ENCODE measurements at places on chromosomes 12 and 14.
A peak's percentile ranks its signal among the peaks of the same experiment; 100 is the strongest.

GRCh38 chr12:52611080-52611468 is 7.3 kb downstream of the KRT73 start:
- no peak for DNase-seq

DNA sequence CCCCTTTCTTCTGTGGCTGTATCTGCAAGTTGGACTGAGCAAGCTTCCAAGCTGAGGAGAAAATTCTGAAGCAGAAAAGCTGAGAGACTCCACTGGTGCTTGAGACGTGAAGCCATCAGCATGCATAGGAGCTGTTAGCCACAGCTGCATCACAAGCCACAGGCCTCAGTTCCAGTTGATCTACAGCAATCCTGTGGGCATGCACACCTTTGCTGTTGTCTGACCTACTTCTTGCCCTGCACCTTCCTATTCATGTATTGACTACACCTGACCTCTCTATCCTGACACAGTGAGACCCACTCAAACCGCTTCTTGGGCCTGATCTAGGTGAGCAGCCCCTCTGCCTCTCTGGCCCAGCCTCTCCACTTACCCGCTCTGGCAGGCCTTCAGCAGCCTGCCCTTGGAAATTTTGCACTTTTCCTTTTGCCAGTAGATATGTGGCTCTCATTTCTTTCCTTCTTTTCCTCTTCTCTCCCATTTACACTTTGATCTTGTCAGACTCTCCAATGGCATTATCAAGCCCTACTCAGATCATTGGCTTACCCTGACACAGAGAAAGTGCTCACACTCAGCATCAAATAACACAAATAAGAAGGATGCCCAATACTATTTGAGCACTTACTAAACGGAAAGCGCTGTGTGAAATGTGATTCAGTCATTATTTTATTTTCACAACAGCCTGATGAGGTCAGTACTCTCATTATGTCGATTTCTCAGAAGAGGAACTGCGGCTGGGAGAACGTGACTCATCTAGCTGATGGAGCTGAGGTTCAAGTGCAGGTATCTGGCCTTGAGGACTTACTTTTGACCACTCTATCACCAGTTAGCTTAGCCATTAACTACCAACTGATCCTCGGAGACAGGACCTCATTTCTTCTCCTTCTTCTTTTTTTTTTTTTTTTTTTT is 21.9 kb upstream of the PTGR2 start:
- DNase-seq, result no peak

DNA sequence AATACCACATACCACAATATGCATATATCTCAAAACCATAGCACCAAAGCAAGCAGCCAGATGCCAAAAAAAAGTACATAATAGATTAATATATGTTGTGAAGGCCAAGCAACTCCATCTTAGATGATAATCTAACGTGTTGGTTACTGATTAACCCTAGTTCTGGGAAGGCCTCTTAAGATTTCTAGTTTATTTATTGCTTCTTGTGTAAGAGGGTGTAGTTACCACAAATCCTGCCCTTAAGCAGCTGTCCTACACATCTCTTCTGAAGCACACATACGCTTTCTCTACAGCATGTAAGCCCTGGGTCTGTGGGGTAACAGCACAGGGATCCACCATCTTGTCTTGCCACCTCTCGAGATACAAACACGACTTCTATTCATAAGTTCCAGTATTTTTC is 236.8 kb upstream of the AVPR1A start:
- DNase-seq, result no peak

- no peak for DNase-seq
These were observed 75.5 kb upstream of the DCD start for GRCh38 chr12:54723379-54724256.

DNA sequence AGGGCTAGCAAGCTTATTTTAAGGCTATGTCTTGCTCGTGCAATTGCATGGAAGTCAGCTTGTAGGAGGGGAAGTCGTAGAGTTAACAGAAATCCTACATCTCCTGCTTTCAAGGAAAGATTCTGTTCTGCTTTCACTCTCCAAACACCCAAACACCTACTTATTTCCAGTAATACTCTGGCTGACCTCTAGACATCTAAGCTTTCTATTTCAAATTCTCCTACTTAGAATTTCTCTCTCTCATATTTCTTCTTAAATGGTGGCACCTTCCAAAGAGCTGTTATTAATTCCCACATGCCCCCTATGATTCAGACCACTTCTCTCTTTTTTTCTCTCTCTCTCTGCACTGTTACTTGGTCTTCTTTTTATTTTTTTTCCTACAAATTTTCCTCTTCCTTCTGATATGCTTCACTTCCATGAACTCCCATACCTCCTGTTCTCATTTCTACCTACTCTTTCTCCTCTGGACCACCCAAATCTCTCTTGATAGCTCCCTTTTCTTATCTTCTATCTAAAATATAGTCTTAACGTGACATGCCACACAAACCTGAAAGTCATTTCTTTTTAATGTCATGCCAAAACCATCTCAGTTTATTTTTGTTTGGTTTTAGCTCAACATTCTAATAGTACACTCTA is 90.8 kb downstream of the RPS6KA5 start:
- no peak for DNase-seq

- DNase-seq, result no peak
These were observed 30.5 kb downstream of the TTC6 start for GRCh38 chr14:37625597-37626595.

- DNase-seq, result peak; percentile 71
These were observed 39.9 kb downstream of the PRPF40B start for GRCh38 chr12:49662998-49663843.

DNA sequence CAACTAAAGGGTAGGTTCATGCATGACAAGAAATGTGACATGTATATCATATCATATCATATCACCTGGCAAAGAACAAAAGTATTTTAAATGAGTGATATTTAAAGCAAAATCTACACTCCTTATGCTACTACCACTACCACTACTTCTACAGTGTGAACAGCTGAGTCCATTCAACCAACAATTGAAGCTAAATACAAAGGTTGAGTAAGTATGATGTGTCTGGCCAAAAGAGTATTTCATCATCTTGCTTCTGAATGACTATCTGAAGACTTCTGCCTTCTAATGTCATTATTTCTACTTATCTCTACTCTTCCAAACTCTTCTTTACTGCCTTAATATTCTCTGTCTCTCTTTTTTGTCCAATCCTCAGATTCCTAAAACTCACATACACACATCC is 292.6 kb upstream of the CAND1 start:
- DNase-seq, result no peak

DNA sequence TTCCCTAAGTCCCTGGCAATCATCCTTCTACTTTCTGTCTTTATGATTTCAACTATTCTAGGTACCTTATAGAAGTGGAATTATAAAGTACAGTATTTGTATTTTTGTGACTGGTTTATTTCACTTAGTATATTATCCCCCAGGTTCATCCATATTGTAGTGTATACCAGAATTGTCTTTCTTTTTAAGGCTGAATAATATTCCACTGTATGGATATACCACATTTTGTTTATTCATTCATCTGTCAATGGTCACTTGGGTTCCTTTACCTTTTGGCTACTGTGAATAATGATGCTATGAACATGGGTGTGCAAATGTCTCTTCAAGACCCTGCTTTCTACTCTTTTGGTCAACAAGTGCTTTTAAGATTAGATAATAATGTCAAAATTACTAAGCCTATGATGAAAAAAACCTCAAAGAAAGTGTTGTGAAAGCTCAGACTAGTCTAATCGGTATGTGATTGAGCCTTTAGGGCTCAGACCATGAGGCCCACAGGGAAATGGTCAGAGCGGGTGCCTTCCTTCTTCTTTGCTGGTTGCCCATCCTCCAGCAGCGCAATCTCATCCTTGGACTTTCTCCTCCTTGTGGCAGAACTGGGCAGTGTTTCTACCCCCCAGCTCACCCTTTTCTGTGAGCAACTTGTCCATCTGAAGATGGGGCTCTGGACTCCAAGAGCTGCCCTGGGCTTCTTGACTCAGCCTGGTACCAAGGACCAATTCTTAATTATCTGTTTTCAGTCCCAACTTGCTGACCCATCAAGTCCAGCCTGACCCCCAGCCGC is 105.4 kb downstream of the TTC8 start:
- DNase-seq, result no peak

DNA sequence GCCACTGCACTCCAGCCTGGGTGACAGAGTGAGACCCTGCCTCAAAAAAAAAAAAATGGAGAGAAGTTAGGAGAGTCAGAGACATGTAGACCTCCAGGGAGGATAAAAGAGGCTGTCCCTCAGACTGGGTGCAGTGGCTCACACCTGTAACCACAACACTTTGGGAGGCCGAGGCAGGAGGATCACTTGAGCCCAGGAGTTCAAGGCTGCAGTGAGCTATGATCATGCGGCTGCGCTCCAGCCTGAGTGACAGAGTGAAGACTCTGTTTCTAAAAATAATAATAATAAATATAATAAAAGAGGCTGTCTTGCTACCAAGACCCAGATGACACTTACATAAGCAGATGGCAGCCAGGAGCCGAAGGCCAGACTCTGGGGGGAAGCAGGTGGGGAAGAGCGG is 18.5 kb downstream of the SLC7A8 start:
- DNase-seq, result no peak

DNA sequence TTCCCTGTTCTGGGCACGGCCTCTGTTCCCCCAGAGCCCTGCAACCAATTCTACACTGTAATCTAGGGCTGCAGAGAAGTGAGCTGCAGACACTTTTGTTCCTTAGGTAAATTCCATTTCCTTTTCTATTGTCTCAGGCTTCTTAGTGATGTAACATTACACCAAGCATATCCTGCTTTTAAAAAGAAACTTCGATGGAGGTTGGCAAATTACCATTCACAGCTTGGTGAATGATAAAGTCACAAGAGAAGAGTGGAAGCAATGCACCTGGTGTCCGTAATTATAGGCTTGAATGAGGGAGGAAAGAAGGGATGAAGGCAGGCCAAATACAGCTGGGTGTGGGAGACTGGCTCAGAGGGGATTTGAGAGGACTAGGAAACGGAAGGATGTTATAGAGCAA is 68.6 kb downstream of the PPM1A start:
- DNase-seq, result peak; percentile 53

DNA sequence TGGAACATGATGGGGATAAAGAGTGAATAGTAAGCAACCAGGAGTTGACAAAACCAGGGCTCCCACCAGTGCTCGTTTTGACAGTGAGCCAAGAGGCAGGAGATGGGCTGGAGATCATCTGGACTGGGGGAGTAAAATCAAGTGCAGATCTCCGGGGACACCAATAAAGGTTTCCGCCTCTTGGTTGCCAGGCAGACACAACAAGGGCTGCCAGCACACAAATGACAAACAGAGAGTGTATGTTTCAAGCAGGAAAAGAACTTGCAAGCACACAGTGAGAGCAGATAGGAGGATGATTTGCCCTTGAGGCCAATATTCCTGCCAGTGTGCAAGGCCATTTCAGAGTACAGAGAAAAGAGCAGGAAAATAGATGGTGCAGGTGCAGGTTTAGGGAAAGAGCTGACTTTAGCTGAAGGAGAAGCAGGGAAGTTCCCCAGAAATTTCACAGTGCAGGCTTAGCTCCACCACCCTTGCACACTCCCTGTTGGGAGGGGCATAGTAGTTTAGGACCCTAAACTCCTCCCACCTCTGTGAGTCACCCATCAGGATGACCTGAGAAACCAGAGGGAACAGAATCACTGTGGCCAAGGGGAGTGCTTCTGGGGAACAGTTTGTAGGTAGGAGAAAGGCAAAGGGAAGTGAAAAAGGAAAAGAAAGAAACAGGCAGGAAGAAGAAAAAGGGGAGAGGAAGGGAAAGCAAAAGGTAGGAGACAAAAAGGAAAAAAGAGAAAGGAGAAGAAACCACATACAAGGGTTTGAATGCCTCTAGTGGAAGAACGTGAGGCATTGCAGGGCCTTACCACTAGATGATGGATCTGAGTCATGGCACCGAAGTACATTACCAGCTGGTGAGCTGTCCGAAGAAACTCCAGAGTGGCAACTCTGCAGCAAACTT is 404.4 kb downstream of the SLC6A15 start:
- DNase-seq, result peak; percentile 80

- DNase-seq, result no peak
These were observed 256.9 kb downstream of the CACNA1C start for GRCh38 chr12:2309647-2310046.

- no peak for DNase-seq
These were observed 130.9 kb upstream of the PLEKHA5 start for GRCh38 chr12:18998343-18999261.

- no peak for DNase-seq
These were observed 315.3 kb downstream of the BCL11B start for GRCh38 chr14:98956661-98957060.

GRCh38 chr12:128204711-128205110 is 62.3 kb upstream of the TMEM132C start:
- no peak for DNase-seq

DNA sequence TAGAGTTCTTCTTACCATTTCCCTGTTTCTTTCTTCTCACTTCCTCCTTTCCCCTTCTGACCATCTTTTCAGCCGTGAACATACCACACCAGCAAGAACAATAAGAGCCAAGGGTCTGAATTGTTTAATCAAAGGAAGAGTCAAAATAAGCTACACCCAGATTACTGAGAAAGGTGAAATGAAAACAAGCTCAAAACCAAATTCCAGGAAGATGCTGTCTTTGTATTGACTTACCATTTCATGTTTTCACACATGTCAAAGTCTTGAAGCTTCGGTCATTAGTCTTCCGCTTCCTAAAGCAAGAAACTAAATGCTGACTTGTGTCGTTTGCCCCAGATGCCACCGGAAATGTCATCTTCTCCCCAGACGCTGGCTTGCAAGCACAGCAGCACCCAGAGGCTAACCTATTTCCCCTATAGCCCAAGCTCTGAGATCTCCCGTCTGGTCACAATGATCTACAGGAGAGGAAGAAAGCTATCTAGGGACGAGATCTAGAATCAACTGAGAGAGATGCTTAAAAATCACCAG is 136.5 kb upstream of the AMIGO2 start:
- DNase-seq, result no peak

DNA sequence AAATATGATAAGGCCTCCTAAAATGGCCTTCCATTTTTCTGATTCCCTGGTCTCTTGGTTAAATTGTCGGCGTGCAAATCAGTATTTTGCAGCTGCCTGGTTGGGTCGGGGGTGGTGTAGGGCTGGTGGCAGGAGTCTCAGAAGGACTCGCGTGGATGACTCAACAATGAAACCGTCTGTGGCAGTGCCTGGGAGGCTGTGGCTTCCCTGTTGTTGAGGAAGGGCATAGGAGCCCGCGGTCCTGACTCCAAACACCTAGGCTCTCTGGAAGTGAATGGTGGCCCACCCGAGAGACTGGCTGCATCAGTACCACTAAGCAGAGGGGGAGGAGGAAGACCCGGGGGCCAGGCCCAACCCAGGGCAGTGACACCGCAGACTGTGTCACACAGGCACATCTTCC is 207.9 kb downstream of the TTC7B start:
- no peak for DNase-seq

DNA sequence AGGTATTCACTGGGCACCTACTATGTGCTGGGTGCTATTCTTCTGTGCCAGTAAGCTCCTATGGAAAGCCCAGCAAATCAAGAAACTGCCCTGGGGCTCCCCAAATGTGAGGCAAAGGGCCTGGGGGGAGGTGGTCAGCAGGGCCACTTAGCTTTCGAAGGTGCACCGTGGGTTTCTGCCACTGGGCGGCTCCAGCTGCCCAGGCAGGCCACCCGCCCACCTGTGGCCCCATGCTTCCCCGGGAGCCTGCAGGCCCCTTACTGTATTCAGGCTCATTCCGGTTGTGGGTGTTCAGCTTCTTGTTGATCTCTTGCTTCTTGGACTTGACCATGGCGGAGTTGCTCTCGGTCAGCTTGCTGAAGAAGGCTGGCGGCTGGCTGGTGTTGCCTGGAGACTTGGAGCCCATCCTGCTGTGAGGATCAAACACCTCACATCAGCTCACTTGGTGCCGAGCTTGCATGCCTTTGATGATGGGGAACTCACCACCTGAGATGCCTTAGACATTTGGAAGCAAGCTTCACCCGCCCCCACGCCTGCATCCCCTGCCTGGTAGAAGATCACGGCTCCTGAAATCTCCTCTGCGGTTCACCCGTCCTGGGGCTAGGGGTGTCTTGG is 37.3 kb downstream of the RFLNA start:
- no peak for DNase-seq

Measured in DMS153 (cell line).